Stimulated activated CD8-positive, alpha-beta memory T cell treated with anti-CD3 and anti-CD28 coated beads, Interleukin-4, amount 100 ng/mL, for 1 hour (primary cell): ENCODE measurements at places on chromosomes 6 and 20.

GRCh38 chr6:130625825-130626527 is 201.2 kb upstream of the SMLR1 start:
- no peak for DNase-seq

DNA sequence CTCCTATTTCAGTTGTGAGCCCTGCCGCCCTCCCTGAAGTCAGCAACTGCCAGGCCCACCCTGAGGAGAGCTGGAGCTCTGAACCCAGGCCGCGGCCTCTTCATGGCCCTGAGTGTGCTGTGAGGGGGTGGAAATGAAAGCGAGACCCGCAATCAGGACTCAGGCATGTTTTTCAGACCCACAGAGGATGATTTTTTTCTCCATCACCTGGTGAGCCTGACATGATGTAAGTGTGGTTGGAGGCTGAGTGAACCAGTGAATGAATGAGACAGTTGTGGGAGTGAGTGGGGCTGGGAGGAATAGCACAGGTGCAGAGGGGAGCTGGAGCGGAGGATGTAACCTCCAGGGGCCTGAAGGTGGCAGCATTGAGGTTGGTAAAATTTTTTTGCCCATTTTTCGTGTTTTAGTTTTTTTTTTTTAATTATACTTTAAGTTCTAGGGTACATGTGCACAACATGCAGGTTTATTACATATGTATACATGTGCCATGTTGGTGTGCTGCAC is 18.3 kb downstream of the RAET1L start:
- no peak for DNase-seq

- no peak for DNase-seq
Measured at GRCh38 chr20:61556673-61557072, 304.6 kb downstream of the CDH4 start.

- no peak for DNase-seq
Measured at GRCh38 chr6:2817903-2818443, 23.7 kb downstream of the SERPINB1 start.

DNA sequence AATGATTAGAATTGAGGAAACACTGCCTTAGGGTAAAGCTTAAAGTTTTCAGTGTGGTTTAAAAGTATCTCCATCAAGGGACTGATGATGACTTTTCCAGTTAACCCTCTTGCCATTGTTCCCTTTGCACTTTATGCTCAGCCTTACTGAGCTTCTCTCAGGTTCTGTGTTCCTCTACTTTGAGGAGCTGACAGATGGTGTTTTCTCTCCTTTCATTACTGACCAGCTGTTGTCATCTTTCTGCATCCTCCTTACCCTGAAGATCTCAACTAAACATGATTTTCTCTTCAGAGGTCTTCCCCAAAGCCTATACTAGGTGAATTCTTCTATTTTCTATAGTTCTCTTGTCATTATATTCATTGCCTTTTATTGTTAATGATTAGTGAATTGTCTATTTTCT is 475.6 kb upstream of the SYNCRIP start:
- DNase-seq = no peak

GRCh38 chr6:52317841-52318581 is 33.5 kb upstream of the MCM3 start:
- DNase-seq = no peak

DNA sequence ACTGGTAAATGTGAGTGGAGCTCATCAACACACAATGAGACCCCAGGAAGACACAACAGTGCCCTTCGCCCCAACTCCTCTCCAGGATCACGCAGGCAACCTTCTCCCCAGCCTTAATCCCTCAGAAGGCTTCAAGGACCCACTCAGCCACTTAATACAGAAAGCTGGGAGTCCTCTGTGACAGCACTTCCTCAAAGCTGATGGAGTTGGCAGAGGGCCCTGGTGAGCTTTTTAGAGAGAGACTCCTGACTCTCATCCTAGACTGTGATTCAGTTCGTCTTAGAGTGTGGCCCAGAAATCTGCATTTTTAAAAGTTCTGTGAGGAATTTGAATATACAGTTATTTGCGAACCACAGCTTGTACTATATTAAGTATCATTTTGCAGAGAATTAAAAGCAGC is 187.7 kb downstream of the UST start:
- no peak for DNase-seq

GRCh38 chr6:169997930-169998218 is 246.5 kb downstream of the ERMARD start:
- no peak for DNase-seq

DNA sequence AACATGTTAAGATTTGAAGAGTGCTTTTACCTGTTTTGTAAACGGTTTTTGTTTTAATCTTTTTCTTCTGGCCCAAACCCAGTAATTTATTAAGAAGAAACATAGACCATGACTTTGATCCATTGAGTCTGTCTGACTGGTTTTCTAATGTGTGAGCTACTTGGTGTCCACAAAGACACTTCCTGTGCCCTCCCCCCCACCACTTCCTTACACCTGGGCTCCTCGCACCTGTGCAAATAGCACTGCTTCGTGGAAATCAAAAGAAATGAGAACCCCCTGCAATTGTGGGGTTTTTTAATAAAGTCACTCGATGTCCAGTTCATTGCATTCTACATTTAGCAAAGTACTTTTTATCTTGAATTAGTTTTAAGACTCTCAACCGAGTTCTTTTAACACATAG is 65.5 kb downstream of the SMOC2 start:
- DNase-seq = no peak

DNA sequence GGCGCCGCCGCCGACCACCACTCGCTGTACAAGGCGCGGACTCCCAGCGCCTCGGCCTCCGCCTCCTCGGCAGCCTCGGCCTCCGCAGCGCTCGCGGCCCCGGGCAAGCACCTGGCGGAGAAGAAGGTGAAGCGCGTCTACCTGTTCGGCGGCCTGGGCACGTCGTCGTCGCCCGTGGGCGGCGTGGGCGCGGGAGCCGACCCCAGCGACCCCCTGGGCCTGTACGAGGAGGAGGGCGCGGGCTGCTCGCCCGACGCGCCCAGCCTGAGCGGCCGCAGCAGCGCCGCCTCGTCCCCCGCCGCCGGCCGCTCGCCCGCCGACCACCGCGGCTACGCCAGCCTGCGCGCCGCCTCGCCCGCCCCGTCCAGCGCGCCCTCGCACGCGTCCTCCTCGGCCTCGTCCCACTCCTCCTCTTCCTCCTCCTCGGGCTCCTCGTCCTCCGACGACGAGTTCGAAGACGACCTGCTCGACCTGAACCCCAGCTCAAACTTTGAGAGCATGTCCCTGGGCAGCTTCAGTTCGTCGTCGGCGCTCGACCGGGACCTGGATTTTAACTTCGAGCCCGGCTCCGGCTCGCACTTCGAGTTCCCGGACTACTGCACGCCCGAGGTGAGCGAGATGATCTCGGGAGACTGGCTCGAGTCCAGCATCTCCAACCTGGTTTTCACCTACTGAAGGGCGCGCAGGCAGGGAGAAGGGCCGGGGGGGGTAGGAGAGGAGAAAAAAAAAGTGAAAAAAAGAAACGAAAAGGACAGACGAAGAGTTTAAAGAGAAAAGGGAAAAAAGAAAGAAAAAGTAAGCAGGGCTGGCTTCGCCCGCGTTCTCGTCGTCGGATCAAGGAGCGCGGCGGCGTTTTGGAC is 2.0 kb downstream of the SOX4 start:
- no peak for DNase-seq

DNA sequence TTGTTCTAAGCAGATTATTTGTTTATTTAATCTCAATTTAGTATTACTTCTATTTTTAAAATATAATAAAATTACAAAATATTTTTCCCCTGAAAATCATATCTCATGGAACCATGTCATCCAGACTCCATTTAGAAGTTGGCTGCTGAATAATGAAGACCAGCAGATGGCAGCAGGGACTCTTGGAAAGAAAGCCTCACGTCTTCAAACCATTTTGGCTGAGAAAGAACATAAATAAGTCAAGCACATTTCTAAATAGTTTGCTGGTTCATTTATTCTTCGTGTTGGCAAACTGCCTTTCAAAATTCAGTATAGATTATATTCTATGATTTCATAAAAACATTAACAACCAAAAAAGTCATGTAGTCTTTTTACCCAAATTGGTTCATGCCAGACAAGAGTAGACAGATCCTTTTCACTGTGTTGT is 71.7 kb downstream of the RCAN2 start:
- DNase-seq = no peak

GRCh38 chr6:156710479-156710878 is 66.7 kb upstream of the ARID1B start:
- no peak for DNase-seq

DNA sequence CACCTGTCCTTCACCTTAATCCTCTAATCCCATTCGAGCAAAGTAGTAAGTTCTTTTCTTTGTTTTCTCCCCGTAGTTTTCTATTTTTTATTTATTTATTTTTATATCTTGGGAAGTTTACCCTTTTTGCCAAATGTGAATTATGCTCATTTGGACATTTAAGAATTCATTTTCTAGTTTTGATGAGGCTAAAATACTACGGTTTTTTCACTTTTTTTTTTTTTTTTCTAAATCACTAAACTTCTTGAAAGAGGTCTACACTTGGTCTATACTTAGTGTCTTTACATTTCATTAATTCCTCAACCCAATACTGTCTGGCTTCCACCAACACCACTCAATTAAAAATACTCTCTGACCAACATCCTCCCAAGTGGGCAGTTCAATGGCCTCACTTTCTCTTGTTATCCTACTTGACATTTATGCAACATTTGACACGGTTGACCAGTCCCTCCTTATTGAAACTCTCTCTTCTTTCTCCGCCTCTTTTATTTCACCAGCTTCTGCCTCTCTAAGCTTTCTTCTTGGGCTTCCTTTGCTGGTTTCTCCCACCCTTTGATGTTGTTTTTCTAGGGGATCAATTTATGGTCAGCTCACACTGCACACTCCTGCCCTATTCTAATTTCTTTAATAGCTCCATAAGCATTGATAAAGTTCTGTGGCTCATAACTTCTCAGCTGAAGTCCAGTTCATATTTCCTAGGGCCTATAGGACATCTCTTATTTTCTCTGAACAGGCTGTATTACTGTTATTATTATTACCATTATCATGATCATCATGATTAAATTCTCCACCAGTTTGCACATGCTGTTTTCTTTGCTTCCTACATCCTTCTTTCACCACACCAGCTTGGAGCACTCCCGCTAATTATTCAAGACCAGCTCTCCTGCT is 72.6 kb upstream of the CITED2 start:
- DNase-seq = no peak

DNA sequence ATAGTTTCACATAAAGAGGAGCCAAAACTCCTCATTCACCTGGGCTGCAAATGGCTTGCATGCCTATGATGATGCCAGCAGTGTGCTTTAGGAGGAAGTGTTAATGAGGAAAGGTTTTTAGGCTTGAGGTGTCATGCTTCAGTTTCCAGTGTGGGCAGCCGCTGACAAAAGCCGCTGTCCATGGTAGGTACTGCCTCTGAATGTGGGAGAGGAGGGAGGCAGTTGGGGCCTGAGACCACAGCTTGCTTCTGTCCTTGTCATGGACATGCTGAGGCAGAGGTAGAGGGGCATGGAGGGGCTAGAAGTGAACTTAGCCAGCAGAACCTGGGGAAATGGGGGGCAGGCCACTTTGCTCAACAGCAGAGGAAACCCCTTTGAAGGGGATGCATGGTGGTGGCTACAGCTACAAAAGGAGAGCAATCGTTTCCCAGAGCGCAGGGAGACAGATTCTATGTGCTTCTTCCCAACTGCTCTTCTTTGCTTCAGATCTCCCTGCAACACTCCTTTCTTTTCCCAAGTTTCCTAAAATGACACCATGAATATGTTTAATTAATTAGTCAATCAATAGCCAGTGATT is 372.1 kb upstream of the CNR1 start:
- DNase-seq = no peak

DNA sequence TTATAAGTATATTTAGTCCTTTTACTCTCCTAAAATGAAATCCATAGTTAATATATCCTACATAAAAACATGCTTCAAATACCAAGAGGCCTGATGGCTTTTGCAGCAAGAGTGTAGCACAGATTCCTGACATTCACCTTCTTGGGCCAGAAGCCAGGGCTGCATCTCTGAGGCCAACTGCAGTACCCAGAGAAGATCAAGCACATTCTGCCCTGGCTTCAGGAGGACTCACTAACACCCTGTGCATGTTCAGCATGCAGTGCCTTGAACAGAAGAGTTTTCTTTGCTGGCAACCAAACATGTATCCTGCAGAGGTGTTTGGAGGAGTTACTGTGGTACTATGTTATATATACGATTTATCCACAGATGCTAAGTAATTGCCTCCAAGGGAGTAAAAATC is 90.3 kb downstream of the FHL5 start:
- no peak for DNase-seq

DNA sequence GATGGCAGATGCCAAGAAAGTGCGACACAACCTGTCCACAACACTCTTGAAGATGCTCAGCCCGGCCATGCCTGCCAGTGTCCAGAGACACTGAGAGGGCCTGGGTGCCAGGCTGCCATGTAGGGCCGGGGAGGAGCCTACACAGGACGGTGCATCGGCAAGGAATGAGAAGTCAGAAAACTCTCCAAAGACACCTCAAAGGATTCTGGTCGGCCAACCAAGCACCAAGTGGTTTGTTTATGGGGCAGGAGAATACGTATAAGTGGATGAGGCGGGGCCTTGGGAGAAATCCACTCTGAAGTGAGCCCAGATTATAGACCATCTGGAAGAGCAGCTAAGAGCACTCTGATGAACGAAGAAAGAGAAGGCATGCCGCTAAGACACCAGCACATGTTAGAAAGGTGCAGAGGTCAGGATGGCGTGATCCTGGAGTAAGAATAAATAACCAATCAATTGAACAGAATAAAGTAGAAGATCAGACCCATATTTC is 120.7 kb upstream of the FOXQ1 start:
- DNase-seq = no peak

DNA sequence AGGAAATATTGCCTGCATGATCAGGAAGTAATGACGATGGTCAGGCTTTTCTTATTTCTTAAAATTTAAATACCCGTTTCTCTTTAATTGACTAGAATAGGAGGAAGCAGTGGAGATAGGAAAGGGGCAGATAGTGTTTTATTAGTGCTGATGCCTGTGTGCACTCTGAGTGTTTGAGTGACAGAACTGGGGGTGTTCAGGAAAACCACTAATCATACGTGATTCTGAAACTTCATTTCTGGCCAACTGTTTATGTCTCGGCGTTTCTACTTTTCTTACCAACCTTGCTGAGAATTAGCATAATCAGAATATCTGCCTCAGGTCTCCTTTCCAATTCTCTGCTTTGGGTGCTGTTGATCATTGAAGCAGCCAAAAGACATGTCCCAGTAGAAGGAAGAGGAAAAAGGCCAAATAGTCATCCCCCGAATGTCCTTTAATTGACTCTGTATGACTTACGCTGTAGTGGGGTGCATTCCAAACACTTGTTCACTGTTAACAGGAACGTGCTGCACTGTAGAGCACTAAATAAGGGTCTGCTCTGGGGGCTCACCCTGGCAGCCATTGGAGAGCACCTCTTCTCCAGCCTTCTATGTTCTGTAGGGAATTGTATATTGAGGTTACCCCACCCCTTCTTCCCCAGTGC is 152.9 kb downstream of the JARID2 start:
- DNase-seq = no peak

- DNase-seq = no peak
Measured at GRCh38 chr20:45336530-45337366, 11.5 kb downstream of the SDC4 start.
